ENCODE measurements at places on chromosomes 4 and X.

DNA sequence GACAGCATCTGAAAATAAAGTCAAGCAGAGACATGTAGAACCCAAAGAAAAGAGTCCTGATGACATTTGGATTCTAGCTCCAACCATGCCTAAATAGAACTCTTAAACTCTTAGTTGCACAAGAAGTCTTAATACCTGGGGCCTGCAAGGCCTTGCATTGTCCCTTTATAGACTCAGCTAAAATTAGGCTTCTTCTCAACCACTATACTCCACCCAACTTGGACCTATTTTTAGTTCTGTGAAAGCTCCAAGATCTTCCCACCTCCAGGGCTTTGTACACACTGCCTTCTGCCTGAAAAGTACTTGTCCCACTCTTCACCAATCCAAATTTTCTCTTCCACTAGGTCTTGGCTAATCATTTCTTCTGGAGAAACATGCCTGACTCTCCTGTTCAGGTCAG is 36.5 kb downstream of the PLK4 start:
- DNase-seq, result no peak

- no peak for DNase-seq
Observed at GRCh38 chr4:155974476-155974749, 20.7 kb upstream of the CTSO start.

- no peak for DNase-seq
Observed at GRCh38 chrX:84218726-84219125, 30.7 kb upstream of the RPS6KA6 start.

GRCh38 chrX:23246001-23246400 is 88.6 kb upstream of the PTCHD1 start:
- DNase-seq, result no peak

DNA sequence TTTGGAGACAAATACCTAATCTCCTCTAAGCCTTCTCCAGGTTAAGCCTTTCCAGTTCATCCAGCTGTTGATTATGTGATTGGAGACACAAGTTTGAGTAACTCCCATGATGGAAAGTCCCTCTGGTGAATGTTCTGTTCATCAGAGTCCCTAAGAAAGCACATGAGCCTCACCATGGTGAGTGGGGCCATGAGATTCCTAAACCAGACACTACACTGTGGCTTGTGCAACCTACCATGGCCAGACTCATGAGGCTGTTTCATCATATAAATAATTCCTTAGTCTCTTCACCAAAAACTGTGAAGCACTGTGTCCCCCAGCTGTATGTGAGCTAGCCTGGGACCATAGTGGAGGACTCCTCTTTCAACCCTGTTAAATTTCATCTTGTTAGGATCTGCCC is 14.4 kb downstream of the PKD2 start:
- no peak for DNase-seq

DNA sequence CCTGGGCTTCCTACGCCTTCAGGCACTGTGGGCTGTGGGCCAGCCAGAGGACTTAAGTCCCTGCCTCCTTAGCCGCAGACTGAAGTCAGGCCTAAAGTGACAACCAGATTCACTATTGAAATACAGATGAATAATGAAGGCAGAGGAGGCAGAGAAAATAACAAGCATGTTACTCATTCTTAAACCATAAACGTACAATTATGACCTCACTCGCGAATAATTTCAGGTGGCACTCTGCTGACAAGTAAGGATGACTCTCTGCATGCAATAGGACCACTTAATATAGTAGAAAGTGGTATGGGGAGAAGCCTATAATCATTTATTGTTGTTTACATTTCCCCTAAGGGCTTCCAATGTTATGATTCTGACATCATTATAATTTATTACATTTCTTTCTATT is 409.2 kb upstream of the FGF13 start:
- no peak for DNase-seq

DNA sequence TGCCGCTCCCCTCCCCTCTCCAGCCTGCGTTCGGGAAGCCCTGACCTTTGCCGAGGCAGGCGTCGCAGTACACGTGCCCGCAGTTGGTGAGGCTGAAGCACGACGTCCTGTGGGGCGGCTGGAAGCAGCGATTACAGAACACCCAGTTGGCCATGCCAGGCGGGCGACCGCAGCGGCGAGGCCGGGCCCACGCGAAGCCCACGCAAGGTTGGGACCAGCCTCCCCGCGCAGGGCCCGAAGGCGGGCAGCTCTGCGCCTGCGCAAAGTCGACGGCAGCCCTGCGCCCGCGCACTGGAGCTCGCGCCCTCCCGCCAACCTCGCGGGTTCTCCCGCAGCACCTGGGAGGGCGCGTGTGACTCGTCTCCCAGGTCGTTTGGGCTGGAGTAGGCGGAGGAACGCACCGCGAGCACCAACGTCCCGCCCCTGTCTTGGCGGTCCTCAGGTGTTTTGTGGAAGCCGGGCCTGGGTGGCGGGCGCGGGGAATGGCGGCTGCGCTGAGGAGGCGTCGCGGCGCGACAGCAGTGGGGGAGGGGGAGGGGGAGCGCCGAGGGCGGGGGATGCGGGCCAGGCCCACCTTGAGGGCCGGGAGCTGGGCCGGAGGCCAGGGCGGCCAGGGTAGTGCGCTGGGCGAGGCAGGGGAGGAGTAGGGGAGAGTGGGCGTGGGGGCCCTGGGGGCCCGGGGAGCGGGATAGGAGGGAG is at the start of gene RNF212:
Gene RNF212, minus strand, starts transcription at position 254 of the 699 bp plus-strand sequence. Its CDS starts 100 bp downstream, at position 154.
- DNase-seq, result peak; percentile 5

DNA sequence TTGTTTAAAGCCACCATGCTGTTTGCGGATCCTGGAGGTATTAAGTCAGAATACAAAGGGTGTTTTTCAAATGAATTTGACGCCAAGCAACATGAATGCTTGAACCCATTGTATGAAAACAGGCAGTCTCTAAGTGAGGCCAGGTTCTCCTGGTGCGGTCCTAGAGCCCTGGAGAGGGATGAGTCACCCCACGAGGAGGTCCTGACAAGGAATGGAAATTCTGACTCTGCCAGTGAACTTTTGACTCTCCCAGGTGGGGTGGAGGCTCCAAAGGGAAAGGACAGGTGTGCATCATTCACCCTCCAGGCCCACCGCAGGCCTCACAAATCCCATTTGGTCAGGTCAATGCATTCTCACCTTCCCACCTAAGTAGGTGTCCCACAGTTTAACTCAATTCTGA is 1.5 kb downstream of the TRIM2 start:
- peak; percentile 30 for DNase-seq

DNA sequence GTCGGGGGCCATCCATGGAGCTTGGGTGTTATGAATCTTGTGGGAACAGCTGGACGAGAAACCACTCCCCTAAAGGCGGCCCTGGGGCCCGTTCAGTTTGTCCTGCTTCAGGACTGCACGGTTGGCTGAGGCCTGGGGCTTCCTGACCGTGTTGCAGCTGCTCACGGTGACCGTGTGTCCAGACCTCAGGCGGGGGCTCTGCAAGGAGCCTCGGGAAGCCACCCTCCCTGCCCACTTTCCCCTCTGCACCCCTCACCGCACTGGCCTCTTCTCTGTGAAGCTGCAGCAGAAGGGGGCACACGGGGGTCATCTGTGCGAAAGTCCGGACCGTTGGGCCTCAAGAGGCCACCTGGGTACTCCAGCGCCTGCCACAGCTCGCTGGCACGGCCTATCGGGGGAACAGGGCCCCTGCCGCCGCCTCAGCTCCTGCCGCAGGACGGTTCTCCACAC is 29.4 kb downstream of the UVSSA start:
- DNase-seq, result no peak

DNA sequence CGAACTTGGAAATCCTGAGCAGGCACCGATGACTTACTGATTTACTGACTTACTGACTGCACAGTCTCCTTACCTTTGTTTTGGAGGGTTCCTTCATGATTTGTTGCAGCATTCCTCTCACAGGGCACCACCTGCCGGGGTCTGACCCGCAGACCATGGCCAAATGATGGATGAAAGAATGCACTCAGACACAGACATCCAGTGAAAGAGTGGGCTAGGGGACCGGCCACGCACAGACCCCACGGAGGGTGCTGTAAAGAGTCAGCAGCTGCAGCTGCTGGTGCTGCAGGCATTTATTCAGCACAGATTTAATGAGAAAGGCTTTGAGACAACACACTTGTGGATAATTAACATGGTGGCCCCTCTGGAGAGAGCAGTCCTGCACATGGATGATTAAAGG is 3.4 kb downstream of the MAGEB5 start:
- DNase-seq, result no peak

- no peak for DNase-seq
Observed at GRCh38 chr4:48898733-48899431, 7.7 kb downstream of the OCIAD2 start.

Measured in stimulated activated CD4-positive, alpha-beta T cell treated with anti-CD3 and anti-CD28 coated beads, Interleukin-12 subunit alpha, Interleukin-12 subunit beta, amount 100 ng/mL, for 24 hours (primary cell).